ENCODE measurements at places on chromosomes 3 and 15. TPM values are rescaled to one million over a fixed set of nuclear protein-coding genes. Genes with fewer than 3 reads are reported as not detected.

The CLRN1 gene
- not detected for total RNA-seq

The DZIP1L gene
- total RNA-seq = 21.9 TPM

The TPRG1 gene
- total RNA-seq = 0.46 TPM

- no peak for DNase-seq
Measured at GRCh38 chr3:48016301-48016973, at the start of gene MAP4. Gene MAP4, minus strand, starts transcription at chr3:48016416. Its CDS starts 17,556 bp downstream, at chr3:47998860.

GRCh38 chr15:96270581-96271172 lies 59.8 kb upstream of the NR2F2 start:
- DNase-seq = no peak

- no peak for DNase-seq
Measured at GRCh38 chr3:30481241-30481640, 125.2 kb upstream of the TGFBR2 start.

All from osteocyte (in vitro differentiated cells).